Stimulated activated CD8-positive, alpha-beta memory T cell treated with anti-CD3 and anti-CD28 coated beads, Interleukin-2, amount 100 ng/mL, for 48 hours (primary cell): ENCODE measurements at places on chromosomes 2 and 18.

DNA sequence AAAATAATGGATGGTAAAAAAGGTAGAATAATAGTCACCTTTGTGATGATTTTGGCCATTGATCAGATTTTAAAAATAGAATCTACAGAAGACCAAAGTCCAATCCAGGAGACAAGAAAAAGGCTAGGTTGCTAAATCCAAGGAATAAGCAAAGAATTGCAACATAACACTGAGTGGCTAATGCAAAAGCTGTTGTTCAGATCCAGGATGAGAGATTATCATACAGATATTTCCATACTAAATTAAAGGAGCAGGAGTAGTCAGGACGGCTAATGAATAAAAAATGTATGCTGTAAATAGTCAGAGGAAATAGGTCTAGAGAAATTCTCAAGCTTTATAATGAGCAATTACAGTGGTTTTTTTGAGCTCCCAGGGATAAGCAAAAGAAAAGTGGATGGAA, 745.9 kb upstream of the ACVR2A start:
- DNase-seq, result no peak

GRCh38 chr2:205011031-205011430, 465.8 kb downstream of the PARD3B start:
- no peak for DNase-seq

DNA sequence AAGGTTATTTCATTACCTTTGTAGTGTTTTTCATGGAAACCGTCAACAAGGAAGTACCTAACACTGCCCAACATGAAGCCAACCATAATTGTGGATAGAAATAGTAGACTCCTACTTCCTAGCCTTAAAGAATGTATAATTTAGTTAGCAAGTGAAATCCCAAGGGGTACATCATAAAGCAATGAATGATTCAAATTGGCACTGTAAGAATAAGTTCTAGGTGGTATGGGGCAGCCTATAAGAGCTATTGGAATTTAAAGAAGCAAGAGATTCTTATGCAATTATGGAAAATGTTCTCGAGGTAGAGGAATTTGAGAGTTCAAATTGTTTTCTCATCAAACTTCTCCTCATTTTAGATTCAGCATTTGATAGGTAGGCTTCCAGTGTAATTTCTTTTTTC, 157.9 kb downstream of the FMNL2 start:
- DNase-seq, result no peak

GRCh38 chr2:128245813-128246212, 72.9 kb downstream of the HS6ST1 start:
- DNase-seq, result no peak

DNA sequence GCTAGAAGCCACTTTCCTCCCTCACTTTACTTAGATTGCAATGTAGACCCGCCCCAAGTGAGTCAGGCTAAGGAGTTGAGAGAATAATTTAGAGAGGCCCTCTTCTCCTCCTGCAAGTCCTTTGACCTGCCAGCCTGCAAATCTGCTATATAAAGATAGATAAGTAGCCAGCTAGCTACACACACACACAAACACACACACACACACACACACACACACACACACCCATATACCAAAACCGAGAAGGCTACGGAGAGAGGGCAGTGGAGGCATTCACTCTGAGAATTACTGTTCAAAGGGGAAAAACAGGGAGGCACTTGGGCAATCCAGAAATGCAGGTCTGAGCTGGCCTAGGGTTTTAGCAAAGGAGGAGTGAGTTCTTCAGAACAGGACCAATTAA, 23.0 kb upstream of the SMAD7 start:
- no peak for DNase-seq

DNA sequence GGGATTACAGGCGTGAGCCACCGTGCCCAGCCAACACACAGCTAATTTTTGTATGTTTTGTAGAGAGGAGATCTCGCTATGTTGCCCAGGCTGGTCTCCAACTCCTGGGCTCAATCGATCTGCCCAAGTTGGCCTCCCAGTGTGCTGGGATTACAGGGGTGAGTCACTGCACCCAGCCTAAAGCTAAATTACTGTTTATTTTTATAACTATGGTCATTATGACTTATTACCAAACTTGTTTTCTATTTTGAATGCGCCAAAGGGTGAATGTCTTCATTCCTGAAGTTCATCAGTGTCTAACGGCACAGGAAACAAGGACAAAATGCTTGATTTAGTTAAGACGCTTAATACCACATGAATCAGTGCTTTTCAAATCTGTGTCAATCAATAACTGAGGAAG, 38.9 kb upstream of the GREB1L start:
- DNase-seq, result no peak

GRCh38 chr2:191831410-191831994, 15.4 kb downstream of the CAVIN2 start:
- no peak for DNase-seq

DNA sequence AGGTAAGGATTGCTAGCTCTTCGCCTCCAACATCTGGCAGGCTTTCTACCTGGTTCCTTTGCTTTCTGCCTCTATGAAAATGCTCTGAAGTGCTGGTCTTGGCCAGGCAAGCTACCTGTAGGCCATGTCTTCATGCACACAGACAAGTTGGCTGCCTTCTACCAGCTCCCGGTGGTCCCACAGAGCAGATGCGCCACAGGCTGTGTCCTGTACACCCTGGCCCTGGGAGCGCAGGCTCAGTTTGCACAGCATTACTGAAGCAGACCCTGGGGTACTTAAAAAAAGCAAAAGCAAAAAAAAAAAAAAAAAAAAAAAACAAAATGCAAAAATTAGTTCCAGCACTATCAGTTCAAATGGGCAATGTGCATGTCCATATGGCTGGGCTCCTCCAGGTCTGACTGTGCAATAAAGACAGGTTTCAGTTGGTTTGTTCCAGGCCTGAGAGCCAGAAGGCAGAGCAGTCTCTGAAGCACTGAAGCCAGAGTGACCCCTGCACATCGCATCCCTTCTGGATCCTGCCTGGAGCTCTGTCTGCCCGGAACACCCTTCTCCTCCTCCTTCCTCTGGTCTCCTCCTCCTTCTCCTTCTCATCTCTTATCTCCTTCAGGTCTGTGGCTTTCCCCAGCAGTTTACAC, 288.0 kb upstream of the REV1 start:
- DNase-seq, result no peak

DNA sequence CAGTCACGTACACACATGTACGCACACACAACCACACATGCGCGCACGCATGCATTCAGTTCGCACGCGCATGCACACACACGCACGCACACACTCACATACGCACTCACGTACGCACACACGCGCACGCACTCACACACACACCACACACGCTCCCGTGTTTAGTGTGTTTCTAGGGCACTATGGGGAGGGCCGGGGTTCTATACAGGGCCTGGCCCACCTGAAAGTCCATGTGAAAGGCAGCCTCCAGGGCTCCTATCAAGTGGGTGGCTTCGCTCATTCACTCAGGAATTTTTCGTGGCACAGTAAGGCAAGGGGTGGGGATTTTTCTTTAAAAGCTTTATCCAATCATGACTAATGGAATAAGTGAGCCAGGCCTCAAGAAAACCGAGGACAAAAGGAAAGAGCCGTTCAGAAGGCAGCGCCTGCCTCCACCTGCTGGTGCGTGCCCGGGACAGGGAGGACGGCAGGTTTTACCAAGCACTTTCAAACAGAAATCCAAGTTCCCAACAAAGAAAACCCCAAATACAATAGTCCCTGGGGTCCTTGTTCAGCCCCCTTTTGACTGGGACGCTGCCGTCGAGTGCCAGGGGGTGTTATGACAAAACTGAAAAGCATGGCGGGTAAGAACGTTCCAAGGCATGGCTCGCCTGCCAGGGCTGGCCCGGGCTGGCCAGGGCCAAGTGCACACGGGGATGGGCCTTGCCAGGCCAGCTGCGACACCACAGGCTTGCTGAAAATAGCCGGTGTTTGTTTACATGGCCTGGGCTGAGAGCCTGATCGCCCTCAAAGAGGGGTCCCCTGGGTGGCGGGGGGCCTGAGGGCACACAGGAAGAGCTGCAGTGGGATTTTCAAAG, 110.0 kb downstream of the HDAC4 start:
- DNase-seq, result no peak

DNA sequence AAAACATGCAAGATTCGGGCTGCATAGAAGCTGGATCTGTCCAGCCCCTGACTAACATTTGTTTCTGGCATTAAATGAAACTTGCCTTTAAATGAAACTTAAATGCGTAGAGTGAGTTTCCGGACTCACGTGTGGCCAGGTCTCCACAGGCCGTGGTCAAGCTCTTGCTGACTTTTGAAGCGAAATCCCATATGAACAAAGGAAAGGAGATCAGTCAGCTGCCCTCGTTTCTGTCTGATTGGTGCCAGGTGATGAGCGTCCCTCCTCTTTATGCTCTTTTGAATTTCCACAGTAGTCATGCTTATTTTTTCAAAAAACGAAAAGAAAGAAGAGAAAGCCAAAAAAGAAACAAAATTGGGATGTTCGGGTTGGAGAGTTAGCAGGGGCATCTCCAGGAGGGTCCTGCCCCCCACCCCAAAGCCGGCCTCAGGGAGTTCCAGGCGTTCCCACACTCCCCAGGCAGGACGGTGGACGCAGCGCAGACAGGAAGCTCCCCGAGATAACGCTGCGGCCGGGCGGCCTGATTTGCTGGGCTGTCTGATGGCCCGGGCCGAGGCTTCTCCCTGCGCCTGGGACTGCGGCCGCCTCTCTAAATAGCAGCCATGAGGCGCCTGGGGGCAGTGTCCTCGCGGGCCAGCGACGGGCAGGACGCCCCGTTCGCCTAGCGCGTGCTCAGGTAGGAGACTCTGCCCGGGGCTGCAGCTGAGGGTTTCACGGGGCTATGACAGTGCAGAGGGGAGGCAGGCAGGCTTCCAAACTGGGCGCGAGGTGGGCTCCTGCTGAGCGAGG, at the start of gene COLEC11:
Gene COLEC11 (plus strand): TSS at position 620 of the 789 bp plus-strand sequence. CDS start 9,229 bp downstream, outside the sequence.
- no peak for DNase-seq

DNA sequence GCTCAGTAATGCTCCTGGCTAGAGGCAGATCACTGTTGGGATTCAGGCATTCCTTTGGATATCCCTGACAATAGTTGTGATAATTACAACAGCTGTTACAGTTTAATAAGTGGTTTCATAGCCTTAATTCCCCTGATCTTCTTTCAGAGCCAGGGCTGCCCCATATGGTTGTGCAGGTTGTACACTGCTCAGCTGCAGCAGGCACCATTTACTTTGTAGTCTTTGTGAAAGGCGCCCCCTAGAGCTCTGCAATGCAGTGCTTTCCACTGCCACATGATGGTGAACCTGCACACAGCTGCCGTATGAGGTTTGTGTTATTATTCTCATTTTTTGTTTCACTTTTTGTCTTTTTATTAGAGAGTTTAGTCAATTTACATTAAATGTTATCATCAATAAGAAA, 239.1 kb downstream of the KCNS3 start:
- DNase-seq, result no peak

DNA sequence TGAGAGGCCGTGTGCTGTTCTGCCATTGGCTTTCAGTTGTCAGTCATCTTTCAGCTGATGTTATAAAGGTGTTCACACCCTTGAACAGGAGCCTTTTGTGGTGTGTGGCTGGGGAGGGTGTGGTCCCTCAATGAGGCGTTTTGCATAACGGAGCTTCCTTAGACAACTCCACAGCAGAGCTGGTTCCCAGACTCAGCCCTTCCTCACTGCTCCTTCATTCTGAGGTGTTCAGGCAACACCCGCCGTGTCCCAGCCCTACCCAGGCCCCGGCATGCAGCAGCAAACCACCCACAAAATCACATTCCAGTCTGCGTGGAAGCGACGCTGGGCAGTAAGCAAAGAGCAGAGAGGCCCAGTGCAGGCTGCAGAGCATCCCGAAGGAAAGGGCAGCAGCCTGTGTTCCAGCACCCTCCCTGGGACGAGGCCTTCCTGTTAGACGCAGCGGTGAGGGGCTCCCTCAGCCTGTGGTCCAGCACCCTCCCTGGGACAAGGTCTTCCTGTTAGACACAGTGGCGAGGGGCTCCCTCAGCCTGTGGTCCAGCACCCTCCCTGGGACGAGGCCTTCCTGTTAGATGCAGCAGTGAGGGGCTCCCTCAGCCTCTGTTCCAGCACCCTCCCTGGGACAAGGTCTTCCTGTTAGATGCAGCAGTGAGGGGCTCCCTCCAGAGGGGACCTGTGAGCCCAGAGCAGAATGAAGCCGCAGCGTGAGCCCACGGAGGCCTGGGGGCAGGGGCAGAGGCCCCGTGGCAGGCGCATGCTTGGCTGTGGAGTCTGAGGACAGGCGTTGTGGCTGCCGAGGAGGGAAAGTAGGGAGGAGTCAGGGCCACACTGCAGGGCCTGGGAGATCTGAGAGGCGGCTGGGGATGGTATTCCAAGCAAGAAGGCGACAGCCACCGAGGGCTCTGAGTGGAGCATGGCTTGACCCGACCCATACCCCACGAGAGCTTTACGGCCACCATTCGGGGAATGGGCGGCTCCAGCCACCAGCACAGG, 201.8 kb upstream of the HDAC4 start:
- no peak for DNase-seq

- DNase-seq, result no peak
Observed at GRCh38 chr2:228245601-228246000, 64.1 kb upstream of the SPHKAP start.

DNA sequence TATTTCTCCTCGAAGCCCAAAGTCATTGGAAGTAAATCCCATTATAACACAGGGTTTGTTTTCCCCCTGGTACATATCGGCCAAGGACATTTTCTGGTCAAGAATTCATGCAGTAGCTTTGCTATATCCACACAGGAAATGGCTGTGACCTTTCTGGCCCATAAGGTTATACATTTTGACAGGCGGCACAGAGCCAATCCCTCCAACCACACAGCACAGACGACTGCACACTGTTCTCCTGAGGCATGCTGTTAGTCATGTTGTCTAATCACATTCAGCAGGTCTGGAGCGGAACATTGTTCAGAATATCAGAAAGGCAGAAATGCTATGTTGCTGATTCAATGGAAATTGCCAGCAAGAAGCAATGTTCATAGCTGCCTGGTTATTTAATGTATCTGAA, 742.3 kb upstream of the SLC8A1 start:
- DNase-seq, result no peak

DNA sequence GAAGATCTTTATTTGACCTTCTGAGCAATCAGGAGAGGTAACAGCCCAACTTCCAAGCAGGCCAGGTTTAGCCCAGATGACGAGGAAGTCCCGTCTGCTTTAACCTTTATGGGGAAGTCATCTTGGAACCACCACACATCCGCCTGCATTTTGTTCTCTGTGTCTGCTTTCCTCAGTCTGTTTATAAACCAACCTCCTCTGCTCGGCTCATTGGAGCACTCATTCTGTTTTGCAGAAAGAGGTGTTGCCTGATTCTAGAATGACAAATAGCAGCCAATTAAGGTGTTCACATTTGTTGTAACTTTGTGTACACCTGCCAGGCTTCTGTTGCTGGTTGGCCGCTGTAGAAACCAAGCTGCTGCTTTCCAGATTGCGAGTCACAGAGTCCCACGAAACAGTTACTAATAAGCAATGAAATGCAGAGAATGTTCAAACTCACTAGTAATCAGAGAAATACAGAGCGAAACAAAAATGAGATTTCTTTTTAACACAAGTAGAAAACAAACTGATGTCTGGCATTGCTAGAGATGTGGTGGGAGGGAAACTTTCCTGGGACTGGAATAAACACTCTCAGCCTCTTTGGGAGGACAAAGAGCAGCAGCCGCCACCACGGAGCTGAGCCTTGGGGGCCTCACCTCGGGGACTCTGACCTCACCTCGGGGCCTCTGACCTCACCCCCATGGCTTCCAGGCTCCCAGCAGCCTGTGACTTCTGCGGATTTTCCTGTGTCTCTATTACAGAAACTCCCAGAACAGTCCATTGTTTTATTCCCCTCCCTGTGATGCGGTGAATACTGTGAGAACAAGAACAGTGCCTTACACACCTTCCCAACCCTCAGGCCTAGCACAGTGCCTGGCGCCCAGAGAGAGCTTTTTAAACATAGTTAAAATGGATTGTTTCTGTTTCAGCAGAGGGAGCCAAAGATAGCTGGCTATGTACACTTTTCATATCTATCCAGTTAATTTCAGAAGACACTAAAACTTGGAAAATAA, 64.0 kb downstream of the MBP start:
- DNase-seq, result no peak
